ENCODE measurements at places on chromosomes 13 and 19.

- DNase-seq: no peak
Observed at GRCh38 chr13:110971486-110971885, 56.6 kb upstream of the ANKRD10 start.

GRCh38 chr13:48431431-48431830 lies 18.5 kb upstream of the LPAR6 start:
- DNase-seq: no peak

GRCh38 chr19:41421314-41421713 lies 5.9 kb downstream of the B3GNT8 start:
- DNase-seq: no peak

GRCh38 chr13:110305949-110306339 lies 1.0 kb downstream of the COL4A1 start:
- DNase-seq: no peak

DNA sequence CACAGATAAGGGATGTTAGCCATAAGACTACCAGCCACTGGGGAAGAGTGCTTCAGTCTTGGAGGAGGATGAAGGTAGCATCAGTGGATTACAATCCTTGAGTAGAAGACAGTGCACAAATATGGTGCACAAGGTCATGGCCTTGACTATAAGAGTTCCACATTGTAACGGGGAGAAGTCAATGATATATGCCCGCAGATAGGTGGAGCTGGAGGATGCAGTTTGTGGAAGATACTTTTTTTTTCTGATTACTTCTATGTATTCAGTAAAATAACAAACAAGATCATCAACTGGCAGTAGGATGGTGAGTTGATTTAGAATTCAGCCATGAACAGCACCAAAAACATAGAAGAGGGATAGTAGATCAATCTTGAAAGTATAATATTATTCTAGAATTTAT lies 926.8 kb upstream of the MIR17HG start:
- DNase-seq: no peak

GRCh38 chr19:41882568-41883462 lies at the start of gene ARHGEF1:
Gene ARHGEF1 (plus strand): TSS chr19:41883184. CDS start chr19:41888083, 4,899 bp downstream.
- DNase-seq: peak; percentile 88

- no peak for DNase-seq
Observed at GRCh38 chr19:10111405-10111811, at the start of gene P2RY11. Gene P2RY11 (plus strand): TSS chr19:10111693. CDS start chr19:10111722, 29 bp downstream.

DNA sequence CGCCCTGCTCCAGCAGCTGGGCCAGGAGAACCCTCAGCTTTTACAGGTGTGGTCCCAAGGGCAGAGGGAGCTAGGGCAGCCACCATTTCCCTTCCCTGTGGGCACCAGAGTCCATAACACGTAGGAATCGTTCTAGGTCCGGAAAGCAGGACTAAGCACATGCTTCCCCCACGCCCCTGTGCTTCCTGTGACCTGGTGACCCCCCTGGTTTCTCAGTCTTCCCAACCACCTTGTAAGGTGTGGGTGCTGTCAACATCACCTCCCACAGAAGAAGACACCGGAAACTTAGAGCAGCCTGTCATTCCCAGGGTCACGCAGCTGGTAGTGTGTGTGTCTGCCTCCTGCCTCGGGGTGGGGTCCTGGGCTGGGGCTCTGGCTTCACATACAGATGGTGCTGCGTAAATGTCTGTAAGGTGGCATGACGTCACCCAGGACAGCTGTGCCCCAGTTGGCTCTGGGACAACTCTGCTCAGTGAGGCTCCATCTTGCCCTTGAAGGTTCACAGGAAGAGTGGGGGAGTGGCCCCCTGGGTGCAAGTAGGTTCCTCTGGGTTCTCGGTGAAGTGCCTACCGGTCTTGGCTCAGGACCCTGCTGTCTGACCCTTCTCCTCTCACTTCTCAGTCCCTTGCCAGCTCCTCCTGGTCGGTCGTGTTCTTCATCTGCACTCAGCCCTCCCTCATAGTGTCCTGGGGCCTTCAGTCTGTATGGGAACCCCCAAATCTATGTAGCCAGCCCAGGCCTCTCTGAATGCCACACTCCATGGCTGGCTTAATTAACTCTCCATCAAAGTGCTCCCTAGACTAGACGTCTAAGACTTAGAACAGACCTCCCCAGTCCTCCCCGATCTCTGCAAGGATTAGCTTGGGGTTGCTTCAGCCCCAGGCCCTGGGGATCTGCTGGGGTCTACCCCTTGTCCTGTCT lies 4.0 kb downstream of the RAD23A start:
- no peak for DNase-seq

All from heart left ventricle (tissue), 16 donors.